ENCODE measurements at places on chromosomes 4 and X. TPM values are rescaled to one million over a fixed set of nuclear protein-coding genes. Genes with fewer than 3 reads are reported as not detected.

The GAGE12H gene
- not detected for total RNA-seq

The ZNF157 gene
- total RNA-seq = 0.53 TPM

The EMD gene
- total RNA-seq = 79.1 TPM

The GAGE1 gene
- total RNA-seq = not detected

The BEND2 gene
- not detected for total RNA-seq

The ATRX gene
- total RNA-seq = 56.8 TPM

The TXK gene
- total RNA-seq = 18.4 TPM

The MAP3K15 gene
- total RNA-seq = 0.31 TPM

The ZFP92 gene
- 1.6 TPM for total RNA-seq

The STARD8 gene
- total RNA-seq = 0.80 TPM

The GPC4 gene
- not detected for total RNA-seq

The HMX1 gene
- total RNA-seq = not detected

The GAGE12F gene
- not detected for total RNA-seq

The PDGFC gene
- total RNA-seq = not detected

The ESX1 gene
- total RNA-seq = not detected

The PRR32 gene
- not detected for total RNA-seq

The TMEM156 gene
- 28.0 TPM for total RNA-seq

The PLRG1 gene
- total RNA-seq = 99.3 TPM

The KLKB1 gene
- not detected for total RNA-seq

The PWWP3B gene
- not detected for total RNA-seq
